ENCODE measurements at places on chromosomes 6 and 20.
A peak's percentile ranks its signal among the peaks of the same experiment; 100 is the strongest.

DNA sequence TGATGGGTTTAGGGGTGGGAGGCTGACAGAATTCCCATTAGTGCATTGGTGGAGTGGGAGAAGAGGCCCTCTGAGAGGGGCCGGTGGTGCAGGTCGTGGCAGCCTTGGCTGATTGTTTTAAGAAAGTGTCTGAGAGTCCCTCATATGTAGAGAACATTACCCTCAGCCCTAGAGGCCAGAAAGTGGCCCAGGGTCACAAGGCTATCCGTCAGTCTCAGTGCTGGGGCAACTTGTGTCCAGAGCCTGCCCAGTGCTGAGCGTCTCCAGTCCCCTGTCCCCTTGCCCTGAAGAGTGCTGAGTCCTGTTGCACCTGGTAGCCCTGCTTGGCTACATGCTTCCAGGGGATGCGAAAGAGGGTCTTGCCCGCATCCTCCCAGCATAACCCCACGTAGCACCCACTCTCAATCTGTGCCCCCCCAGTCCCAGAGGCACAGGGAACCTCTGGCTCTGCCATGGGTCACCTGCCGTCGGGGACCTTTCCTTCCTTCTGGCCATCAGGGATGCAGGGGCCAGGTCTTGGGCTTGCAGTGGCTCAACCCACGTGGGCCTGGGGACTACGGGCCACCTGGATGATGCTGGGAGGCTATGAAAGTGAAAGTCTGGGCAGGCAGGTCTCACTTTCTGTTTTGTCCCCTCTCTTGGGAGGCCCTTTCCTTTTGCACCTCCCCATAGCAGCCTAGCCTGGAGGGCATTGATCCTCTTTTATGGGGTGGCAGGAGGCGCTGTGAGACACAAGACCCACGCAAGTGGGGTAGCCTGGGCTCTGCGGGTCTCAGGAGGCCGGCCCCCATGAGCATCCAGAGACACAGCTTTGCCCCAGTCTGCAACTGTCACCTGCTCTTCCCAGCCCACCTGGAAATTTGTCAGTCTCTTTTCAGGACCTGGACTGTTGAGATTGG is 12.2 kb downstream of the DUSP15 start:
- DNase-seq, result no peak

- no peak for DNase-seq
These were observed 25.1 kb upstream of the RPP40 start for GRCh38 chr6:5028921-5029320.

DNA sequence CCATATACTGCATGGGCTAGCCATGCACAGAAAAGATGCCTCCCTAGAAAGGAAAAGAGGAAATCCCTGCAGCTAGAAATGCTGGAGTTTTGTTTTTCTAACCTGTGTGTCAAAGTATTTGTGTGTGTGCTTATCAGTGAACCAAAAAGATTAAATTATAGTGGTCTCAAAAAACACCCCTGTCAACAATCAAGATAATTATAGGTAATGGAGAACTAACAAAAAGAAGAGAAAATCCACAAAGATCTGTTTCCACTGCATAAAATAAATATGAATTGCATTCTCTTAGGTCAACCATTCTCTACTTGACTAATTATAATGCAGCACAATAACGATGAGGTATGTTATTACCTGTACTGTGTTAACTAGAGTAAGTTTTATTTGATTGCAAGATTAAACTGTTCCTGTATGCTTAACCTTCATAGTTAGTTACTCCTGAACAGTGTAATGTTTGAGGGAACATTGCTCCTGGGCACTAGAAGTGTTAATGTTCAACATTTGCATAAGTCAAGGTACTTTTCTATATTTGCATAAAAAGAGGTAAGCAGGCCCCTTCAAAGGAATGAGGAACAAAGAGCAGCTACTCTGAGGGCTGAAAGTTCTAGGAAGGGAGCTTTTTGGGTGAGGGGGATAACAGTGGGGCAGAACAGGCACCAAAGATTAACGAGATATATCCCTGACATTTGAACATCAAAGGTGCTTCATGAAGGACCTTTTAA is 212.1 kb downstream of the BTBD9 start:
- no peak for DNase-seq

DNA sequence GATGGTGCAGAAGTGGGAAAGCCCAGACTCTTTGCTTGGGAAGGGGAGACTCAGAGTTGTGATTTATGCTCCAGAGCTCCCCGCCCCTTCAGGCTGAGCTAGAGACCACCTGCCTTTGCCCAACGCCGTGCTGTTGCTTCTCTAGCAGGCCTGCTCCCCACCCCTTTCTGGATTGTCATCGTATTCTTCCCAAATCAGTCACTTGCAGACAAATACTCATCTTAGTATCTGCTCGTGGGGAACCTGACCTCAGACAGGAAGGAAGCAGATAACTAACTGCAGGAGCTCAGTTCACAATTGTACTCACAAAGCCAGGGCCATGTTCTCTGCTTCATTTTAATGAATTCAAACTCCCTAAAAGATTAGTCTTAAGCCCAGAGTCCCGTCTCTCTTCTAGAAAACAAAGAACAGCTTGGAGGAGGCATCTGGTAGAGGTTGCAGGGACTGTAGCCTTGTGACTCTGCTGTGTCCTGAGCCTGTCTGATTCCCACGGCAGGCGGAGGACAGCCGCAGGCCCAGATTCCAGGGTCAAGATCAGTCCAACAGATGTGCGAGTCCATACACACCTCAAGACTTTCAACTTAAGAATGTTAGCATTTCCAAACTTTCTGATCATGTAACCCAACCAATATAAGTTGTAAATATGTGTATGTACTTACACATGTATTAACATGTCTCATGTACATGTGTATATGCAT is 57.2 kb upstream of the GGTLC1 start:
- no peak for DNase-seq

DNA sequence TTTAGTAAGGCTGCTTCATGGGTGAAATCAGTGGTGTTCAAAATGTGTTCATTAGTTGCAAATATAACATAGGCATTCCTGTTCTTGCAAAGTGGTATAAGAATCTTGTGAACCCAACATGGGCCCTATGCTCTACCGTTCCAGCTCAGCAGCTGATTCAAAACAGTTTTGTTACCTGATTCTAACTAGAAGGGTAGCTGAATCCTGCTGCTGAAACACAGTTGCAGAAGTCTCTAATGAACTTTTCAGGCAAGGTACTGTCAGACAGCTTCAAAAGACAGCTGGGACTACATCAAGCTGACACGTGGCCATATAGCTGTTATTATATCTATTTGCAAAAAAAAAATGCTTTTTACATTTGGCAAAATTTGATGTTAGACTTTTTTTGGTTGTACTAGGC is 22.7 kb downstream of the THEMIS start:
- no peak for DNase-seq

DNA sequence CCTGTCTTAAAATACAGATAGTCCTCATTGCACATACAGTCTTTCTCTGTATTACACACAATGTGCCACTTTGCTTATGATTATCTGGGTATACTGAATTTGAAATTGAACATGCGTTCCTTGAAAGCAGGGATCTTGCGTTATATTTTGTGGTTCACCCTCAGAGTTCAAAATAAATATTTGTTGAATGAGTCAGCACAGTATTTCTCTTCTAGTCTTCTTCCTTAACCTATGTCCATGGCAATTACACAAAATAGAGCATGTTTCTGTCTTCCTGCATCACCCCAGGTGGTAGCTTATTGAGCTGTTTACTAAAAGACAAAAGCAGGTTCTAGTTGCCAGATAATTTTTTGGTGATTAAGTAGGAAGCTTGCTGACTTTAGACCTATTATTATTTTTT is 272.9 kb upstream of the FERMT1 start:
- DNase-seq, result peak; percentile 9

Measured in HCEC 1CT (cell line).